ENCODE measurements at places on chromosomes 7 and 10.

- DNase-seq = no peak
Measured at GRCh38 chr7:46208635-46209525, 287.8 kb upstream of the IGFBP3 start.

DNA sequence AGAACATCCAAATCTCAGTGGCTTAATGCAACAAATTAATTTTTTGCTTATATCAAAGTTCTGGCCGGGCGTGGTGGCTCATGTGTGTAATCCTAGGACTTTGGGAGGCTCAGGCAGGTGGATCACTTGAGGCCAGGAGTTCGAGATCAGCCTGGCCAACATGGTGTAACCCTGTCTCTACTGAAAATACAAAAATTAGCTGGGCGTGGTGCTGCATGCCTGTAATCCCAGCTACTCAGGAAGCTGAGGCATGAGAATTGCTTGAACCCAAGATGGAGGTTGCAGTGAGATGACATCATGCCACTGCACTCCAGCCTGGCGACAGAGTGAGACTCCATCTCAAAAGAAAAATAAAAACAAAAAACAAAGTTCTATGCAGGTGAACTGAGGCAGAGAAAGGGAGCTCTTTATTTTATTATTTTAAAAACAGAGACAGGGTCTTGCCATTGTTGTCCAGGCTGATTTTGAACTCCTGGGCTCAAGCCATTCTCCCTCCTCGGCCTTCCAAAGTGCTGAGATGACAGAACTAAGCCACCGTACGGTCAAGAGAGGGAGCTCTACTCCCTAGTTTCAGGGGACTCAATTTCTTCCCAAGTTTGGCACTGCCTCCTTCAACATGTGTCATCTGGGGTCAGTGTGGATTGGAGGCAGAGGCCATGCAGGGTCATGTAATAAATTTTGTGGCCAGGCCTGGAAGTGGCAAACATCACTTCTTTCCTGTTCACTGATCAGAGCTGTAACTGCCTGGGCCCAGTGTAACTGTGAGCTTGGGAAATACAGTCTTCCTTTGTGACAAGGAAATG lies 2.4 kb downstream of the ADCK2 start:
- DNase-seq = no peak

- DNase-seq = no peak
Measured at GRCh38 chr10:131875501-131875900, 25.3 kb upstream of the PPP2R2D start.

- DNase-seq = no peak
Measured at GRCh38 chr7:69651101-69651590, 52.9 kb downstream of the AUTS2 start.

- no peak for DNase-seq
Measured at GRCh38 chr7:100016215-100016901, 962 bp downstream of the ZKSCAN1 start.

DNA sequence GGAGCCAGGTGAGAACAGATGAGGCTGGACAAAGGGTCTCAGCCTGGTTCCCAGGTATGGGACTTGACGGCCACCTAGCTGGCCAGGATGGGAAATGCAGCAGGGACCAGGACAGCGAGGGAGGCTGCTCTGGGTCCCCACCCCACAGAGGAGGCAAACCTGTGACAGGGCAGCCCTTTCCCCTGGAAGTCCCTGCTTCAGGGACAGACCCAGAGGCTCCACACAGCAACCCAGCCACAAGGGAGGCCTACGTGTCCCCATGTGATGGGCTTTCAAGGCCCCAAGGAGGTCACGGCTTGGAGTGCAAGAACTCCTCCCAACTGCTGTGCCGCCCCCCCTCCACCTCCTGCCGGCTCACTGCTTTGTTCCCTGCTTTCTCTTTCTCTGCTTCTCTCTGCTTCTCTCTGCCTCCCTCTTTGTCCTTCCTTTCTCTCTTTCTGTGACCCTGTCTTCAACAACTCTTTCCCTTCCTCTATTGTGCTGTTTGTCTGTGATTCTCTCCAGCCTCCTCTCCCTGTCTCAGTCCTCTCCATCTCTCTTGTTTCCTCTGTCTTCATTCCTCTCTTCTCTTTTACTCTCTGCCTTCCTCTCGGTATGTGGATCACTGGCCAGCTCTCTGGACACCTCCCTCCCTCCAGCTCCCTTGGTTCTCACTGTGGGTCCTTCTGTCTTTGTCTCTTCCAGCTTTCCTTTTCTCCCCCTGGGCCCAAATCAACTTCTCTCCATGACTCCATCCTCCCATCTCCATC lies 9.6 kb upstream of the EIF5AL1 start:
- no peak for DNase-seq

DNA sequence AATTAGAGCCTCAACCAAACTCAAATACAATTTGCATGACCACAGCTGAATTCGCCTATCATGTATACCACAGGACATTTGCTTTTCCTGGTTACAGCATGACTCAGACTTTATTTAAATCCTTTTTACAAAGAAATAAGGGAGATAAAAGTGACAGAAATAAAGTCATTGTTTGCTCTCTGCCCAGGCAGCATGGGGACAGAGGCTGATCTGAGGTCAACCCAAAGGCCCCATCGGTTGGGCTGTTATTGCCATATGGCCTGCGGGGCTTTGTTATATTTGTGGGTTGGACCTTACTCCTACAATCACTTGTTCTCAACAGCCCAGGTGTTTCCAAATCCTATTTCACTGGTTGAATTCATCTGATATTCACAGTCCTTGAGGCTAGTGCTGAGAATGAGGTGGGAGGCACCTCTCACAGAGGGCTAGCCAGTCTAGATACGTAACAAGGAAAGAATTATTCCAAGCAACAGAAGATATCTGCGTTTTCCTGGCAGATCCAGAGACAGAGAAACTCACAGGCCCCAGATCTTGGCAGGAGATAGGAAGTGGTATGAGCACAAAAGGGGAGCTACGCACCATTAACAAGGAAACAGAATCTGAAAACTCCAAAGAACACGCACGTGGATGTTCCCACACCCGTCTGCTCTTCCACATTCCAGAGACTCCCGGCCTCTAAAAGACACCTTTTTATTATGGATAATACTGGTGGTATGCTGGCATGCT lies 117.3 kb downstream of the HIPK2 start:
- DNase-seq = no peak

DNA sequence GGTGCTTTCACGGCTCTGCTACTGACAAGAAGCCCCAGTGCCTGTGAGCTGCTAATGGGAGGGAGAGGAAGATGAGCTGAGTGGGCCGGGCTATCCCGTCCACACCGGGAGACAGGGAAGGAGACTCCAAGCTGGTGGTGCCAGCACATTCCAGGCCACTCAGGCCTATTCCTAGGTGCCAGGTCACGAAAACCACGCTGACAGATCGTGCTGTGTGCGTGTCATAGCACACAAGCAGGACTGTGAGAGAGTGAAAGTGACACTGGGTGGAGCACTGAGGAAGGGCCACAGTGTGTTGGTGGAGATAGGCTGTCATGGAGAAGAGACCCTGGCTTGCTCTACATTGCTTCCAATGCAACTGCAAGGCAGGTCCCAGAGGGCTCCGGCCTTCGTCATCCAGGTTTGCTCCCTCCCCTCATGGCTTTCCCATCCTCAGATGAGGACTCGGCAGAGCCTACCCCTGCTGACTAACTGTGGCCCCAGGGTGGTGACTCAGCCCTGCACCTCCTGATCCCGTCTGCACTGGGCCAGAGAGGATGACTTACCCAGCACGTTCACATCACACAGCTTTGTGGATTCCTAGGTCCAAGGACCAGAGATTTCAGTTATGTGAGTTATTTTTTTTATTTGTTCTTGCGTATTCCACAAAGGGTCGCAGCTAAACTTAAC lies 167.3 kb downstream of the EGFR start:
- peak; percentile 95 for DNase-seq

GRCh38 chr10:48296576-48297098 lies 9.8 kb upstream of the MAPK8 start:
- no peak for DNase-seq

GRCh38 chr10:47056247-47056510 lies 145.0 kb downstream of the PTPN20 start:
- DNase-seq = no peak

DNA sequence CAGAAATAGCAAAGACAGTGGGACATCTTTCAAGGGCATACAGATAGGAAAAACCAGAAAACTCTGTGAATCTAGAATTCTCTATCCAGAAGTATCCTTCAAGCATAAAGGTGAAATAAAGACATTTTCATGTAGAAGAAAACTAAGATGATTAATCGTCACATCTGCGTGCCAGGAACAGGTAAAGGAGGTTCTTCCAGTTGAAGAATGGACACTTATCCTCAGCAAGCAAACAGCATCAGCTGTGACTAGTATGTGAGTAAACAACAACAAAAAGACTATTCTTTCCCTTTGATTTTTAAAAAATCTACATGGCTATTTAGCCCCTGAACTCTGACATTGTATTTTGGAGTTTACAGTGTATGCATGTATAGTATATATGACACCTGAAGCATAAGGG lies 124.9 kb downstream of the LRMDA start:
- DNase-seq = no peak

DNA sequence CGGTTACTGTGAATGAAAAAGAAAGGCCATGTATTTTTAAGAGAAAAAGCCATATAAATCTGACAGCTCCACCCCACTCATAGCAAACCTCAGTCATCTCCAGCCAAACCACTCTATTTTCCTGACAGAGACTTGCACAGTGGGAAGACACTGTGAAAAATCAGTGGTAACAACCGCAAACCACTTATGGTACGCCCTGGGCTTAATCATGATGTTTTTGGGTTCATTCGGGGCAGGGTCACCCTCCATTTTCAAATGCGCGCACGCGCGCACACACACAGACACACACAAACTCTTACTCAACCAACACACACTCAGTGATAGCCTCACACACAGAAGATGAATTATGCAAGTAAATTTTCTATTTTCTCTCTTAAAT lies 82.1 kb upstream of the HPS1 start:
- no peak for DNase-seq

- DNase-seq = no peak
Measured at GRCh38 chr7:52344015-52344414, 691.4 kb upstream of the POM121L12 start.

GRCh38 chr10:122078965-122079795 lies 90.2 kb downstream of the TACC2 start:
- DNase-seq = no peak

GRCh38 chr10:104336821-104337467 lies 1.3 kb downstream of the ITPRIP start:
- no peak for DNase-seq

- DNase-seq = peak; percentile 57
Measured at GRCh38 chr10:116849248-116850057, at the start of gene ENO4. ENO4 (plus strand) TSS chr10:116849499; CDS start chr10:116849567, 68 bp downstream.

- DNase-seq = no peak
Measured at GRCh38 chr7:115496006-115496405, 534.6 kb downstream of the TFEC start.

GRCh38 chr7:99404235-99404976 lies 4.0 kb downstream of the PDAP1 start:
- no peak for DNase-seq

- peak; percentile 16 for DNase-seq
Measured at GRCh38 chr7:6172224-6172909, 100.1 kb downstream of the CYTH3 start.

DNA sequence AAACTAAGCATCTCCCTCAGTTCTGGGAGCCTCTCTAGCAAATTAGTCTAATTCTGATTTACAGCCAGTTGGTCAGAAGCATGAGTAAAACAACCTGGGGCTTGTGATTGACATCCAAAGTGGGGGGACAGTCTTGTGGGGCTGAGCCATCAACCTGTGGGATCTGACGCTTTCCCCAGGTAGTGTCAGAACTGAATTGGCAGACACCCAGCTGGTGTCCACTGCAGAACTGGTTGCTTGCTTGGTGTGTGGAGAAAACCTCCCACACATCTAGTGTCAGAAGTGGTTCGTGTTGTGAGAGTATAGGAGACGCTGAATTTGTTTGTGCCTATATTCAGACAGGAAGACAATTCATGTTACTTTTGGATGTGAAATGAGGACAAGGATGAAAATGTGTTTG lies 92.2 kb upstream of the PDCD4 start:
- DNase-seq = no peak

DNA sequence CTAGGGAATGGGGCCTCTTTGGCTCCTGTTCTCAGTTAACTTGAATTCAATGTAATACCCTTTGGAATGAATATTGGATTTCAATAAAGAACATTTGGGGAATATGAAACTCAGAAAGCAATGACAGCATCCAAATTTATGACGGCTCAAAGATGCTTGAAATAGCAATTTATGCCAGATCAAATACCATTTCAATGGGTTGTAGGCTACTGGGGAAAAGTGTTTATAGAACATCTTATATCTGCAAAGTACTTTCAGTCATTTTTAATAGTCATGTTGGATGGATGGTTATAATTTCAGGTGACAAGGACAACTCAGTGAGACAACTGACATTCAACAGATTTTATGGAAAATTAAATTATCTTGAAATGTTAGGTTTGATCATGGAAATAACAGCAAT lies 772.7 kb downstream of the PHTF2 start:
- no peak for DNase-seq

GRCh38 chr7:130444751-130445407 lies 4.1 kb upstream of the CEP41 start:
- no peak for DNase-seq

DNA sequence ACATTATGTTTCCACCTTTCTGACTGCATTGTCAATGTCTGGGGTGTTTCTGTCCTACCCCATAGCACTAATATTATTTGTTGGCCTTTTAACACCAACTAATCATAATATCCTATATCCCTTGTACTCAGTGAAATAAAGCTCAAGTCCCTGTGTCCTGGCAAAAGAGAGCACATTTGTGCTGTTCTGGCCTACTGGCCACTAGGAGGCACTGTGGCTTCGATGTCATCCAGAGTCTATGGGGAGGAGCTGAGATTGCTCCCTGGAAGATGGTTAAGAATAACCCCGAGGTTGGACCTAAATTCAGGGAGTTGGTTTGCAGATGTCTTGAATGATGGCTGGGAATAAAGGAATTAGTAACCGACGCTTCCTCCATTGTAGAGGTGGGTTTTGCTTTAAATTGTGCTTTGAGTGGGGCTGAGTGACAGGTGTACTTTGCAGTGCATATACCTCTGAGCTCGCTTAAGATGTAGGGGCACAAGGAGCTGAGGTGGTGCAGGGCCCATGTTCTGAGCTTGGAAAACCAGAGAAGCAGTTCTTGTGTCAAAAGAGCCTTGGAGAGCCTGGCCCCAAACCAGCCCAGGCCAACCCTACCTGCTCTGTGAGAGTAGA lies 191.2 kb upstream of the PRSS1 start:
- no peak for DNase-seq

GRCh38 chr7:131504157-131504899 lies 52.1 kb downstream of the PODXL start:
- DNase-seq = no peak

- no peak for DNase-seq
Measured at GRCh38 chr10:1133495-1134045, 77.4 kb downstream of the WDR37 start.

DNA sequence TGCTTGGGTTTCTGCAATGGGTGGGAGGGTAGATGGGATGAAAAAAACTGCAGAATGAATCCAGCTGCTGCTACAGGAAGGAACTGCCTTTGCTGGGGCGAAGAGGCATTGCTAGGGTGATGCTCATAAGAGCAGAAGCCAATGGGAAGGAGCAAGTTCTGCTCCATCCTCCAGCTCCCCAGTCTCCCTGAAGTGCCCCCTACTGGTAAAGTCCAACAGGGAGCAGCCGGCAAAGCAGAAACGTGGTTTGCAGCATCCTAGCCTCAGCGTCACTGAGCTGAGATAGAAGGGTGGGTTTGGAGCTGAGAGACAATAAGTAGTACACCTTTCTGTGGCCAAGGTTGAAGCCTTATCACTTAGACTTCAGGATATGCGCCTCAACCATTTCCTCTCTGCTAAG lies 220.5 kb downstream of the CCSER2 start:
- DNase-seq = no peak

GRCh38 chr10:81179324-81179723 lies 641.6 kb downstream of the SH2D4B start:
- no peak for DNase-seq

Measured in T1000 (cell line).